ENCODE measurements at places on chromosomes 5 and 9.

DNA sequence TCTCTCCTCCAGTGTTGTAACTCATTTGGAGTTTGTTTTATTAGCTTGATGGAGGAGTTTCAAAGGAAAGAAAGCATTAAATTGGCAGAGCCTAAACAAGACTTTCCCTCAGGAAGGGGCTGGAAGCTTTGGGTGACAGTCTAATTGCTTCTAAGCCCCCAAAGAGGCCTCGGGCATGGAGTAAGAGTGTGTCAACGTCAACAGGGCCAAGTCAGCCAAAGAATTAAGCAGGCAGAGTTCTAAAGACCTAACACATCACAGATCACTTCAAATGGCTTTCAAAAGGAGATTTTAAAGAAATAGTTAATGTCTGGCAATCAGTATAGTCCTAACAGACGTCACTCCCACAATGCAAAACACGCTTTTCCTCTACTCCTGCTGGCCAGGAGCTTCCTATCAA is 234.5 kb downstream of the EFNA5 start:
- DNase-seq, result no peak

DNA sequence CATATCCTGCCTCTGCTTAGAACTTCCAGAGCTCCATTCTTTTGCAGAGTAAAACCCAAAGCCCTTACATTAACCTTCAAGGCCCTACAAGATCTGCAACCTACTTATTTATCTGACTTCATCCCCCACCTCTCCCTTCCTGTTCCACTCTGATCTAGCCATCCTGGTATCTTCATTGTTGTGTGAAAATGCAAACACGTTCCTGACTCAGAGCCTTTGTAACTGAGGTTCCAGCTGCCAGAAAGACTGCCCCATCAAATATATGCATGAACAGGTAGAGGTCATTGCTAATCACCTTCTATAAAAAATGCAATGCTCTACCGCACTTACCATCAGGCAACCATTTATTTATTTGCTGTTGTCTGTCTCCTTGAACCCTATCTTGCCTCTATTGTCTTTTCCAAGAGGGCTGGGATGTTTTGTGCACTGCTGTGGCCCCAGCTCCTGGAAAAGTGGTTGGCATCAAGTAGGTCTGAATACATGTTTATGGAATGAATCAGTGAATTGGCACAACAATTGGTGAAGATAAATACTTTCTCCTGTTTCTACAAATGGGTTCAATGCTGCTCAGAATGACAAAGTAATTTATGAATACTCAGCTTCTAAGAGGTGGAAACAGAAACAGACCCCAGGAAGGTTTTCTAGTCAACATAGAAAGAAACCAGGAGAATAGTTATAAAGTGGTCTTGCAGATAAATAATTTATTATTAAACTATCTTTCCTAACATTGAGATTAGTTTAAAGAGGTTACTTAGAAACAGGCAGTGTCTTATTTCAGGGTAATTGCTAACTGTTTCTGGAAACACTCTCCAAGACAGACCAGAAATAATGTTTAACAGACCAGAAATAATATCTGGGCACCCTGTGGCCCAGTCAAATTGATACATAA is 230.6 kb upstream of the CD180 start:
- DNase-seq, result no peak

- DNase-seq, result no peak
Observed at GRCh38 chr5:6431214-6432195, 17.2 kb upstream of the UBE2QL1 start.

GRCh38 chr9:88998503-88998902 is 7.2 kb downstream of the S1PR3 start:
- no peak for DNase-seq

DNA sequence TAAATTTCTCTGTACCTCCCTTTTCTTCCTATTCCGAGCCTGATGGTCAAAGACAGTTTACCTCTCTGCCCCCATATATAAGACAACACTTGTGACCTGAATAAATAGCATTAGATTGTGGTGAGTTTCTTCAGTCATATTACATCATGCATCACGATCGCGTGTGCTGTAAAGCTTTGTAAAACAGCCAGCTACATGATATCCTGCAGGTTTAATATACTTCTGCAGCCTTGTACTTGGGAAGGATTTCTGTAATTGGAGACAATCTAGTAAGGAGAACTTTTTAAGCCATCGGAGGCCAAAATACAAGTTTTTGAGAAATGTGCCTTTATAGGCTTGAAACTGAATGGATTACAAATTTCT is 711.8 kb upstream of the WWC1 start:
- no peak for DNase-seq

- DNase-seq, result no peak
Observed at GRCh38 chr5:1789834-1790471, 9.7 kb downstream of the MRPL36 start.

GRCh38 chr5:54177058-54177457 is 133.3 kb downstream of the ARL15 start:
- no peak for DNase-seq

- no peak for DNase-seq
Observed at GRCh38 chr5:179181988-179182387, 121.8 kb downstream of the ZNF354C start.

DNA sequence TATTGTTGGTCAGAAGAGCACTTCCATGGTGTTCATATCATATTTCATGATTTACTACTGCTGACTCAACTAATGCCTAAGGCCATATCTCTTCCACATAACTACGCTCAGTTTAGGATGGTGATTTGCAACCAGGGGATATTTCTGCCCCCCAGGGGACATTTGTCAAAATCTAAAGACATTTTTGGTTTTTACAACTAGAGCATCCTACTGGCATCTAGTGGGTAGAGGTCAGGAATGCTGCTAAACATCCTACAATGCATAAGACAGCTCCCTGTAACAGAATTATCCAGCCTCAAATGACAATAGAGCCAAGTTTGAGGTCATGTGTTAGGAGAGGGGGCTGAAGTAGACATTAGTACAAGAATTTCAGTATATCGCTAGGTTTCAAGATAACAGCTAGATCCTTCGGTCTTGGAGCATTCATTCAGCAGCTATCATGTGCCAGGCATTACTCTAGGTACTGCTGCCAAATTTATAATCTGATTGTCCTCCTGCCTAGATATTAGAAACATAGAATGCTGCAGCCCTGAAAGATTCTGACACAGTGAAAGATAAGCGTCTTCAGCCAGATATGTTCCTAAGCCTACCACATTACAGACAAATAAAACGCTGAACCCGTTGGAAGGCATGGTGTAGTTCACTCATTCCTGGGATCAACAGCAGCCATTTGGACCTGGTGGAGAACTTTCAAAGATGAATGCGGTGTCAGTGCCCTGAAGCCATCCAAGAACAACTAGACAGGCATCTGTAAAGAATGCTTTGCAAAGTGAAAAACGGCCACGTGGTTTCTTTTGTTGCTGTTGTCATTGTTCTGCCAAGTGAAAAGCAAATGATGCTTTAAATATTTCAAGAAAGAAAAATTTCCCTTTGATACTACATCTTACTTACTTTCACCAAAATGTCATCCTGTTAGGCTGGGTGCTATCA is 55.5 kb upstream of the FST start:
- no peak for DNase-seq

DNA sequence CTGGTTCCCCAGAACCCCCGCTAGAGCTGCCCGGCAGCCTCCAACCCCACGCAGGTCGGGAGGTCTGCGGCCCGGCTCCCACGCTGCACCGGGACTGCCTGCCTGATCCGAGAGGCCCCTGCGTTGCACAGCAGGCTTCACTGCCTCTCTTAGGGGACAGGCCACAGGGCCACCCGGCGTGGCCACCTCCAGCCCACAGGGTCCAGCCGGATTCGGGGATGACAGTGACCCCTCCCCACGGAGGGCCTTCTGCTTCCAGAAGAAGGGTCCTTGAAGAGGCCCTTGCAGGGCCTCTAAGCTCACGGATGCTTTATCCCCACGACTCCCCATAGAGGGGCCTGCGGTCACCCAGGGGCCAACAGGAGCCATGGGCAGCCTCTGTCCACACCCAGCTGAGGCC is 66.1 kb upstream of the PPP1R26 start:
- no peak for DNase-seq

DNA sequence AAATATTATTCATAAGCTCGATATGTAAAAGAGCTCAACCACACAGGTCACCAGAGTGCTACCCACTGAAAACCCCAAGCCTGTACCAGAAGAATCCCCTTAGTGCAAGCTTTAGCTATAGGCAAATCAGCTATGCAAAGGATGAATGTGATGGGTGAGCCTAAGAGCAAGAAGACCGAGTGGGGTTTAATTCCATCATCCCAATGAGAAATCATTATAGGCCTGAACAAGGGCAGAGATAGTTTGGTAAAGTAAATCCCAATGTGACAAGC is 21.8 kb downstream of the ELOVL7 start:
- no peak for DNase-seq

DNA sequence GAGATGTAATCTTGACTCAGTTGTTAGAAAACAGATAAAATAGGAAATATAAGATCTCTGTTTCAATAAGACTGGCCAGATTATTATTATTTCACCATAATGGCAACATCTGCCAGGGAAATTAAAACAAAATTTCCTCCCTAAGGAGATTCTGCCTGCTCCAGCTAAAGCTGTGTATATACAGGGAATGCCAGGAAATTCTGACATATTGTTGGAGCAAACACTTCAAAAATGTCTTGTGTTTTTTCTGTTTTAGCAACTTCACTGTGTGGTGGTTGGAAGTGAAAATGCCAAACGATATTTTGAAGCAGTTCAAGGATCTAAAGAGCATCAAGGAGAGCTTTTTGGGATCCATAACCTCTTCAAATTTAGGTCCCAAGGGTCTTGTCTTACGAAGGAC is 90.8 kb downstream of the ERCC6L2 start:
- no peak for DNase-seq

DNA sequence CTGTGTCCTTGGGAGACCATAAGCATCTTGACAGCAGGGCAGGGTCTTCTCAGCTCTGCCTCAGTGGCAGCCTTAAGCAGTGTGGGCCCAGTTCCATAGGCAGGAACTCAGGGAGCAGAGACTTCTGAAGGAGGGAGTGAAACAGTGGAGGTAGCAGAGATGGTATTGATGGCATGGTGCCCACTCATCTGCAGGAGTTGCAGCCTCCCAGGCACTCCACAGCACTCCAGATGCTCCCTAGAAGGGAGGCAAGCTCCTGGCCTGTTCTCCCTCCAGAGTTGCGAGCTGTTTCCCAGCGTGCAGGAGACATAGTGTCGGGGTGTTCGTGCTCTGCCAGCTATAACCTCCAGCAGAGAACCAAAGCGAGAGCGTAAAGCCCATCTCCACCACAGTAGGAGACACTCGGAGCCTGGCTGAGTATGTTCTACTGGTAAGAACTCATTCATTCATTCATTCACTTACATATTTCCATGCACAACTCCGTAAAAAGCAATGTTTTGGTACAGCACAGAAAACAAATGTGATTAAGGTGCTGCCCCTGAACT is 31.4 kb upstream of the UNC5A start:
- no peak for DNase-seq

- DNase-seq, result no peak
Observed at GRCh38 chr5:7010591-7010990, 297.4 kb downstream of the TENT4A start.

DNA sequence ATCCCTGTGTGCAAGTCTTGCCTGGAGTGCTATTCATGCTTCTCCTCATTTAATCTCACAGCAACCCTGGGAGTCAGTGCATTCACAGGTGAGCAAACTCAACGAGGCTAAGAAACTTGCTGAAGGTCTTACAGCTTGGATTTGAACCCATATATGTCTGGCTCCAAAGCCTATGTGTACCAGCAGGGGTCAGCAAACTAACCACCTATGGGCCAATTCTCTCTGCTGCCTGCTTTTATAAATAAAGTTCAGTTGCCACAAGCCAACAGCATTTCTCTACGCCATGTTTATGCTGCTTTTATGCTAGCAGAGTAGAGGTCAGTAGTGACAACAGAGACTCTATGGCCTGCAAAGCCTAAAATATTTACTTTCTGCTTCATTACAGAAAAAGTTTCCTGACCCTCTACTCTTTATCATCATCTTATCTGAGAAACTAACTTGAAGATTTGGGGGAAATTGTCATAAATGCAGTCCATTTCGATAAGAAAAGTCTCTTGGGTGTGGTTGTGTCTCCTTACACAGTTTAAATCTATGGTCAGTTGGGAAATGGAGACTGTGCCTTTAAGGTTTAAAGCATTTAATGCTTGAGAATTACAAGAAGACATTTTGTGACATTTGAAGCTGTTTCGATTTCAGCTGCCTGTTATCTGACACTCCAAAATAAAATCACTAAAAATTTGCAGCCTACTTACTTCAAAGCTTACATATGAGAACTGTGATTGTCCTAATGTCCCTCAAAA is 137.7 kb downstream of the PRELID2 start:
- DNase-seq, result no peak

GRCh38 chr5:95884017-95884325 is 61.4 kb upstream of the GLRX start:
- no peak for DNase-seq

DNA sequence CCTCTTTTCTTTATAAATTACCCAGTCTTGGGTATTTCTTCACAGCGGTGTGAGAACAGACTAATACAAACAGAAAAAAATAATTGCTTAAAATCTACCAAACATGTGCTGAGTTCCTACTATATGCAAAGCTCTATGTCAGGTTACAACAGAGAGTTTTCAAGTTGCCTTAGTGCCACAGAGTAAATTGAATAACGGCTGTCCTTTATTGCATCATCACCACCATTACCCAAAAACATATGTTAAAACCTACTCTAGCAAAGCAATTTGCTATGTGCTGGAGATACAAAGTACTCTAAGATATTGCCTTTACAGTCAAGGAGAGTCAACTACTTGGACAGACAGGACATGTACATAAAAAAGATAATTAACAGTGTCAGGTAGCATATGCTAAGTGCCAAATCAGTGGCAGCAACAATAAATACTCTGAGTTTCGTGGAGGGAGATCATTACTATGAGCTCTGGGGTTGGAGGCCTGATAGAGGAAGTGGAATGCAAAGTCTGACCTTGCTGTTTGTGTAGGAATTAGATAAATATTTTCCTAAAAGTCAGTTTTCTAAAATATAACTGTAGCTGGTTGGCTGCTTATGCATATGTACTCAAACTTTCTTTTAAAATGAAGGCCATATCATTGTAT is 1058.7 kb upstream of the WWC1 start:
- DNase-seq, result no peak

DNA sequence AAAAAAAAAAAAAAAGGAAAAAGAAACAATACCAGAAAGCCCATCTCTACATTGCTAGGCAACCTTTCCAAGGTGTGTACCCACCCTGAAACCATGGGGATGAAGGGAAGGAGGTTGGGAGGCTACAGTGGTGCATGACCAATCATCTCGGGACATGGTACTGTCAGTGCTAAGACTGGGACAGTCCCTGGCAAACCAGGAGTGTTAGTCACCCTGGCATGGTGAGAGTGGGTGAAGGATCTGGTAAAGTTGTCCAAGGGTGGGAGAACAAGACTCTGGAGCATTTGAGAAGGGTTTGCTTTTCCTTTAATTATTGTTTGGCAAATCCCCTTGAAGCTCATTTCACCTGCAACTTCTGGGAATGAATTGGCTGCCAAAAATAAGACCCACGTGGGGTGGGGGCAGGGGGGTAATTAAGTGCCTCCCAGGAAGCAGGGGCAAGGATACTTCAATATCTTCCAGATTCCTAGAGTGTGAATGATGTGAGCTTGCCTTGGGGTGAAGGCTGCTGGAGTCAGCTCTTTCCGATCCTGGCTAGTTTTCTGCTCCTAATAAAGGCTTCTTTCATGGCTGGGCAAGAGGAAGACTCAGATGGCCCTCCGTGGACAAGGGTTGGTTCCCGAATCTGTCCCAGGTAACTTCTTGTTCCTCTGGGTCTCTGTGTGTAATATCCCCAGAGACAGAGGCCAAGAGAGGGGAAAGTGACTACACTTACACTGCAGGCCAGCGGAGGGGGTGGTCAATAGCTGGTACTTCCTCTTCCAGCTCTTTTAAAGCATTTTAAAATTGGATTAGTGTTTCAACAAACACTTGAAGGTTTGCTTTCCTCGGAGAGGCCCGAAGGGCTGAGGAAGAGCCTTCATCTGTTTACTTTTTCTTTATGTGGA is 61.6 kb upstream of the SPRY4 start:
- DNase-seq, result no peak

- DNase-seq, result no peak
Observed at GRCh38 chr5:135456238-135457099, 4.3 kb upstream of the TIFAB start.

All from activated naive CD4-positive, alpha-beta T cell (primary cell).